ENCODE measurements at places on chromosomes 1 and 21.

DNA sequence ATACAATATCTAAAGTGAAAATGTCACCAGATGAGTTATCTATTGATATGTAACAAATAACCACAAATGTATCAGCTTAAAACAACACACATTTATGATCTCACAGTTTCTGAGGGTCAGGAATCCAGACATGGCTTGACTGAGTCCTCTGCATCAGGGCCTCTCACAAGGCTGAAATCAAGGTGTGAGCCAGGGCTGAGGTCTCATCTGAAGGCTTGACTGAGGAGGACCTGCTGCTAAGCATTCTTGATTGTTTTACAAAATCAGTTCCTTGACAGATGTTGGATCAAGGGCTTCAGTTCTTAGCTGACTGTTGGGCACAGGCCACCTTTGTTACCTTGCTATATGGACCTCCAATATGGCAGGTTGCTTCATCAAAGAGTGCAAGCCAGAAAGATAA lies 483.7 kb downstream of the CAMTA1 start:
- DNase-seq: no peak

DNA sequence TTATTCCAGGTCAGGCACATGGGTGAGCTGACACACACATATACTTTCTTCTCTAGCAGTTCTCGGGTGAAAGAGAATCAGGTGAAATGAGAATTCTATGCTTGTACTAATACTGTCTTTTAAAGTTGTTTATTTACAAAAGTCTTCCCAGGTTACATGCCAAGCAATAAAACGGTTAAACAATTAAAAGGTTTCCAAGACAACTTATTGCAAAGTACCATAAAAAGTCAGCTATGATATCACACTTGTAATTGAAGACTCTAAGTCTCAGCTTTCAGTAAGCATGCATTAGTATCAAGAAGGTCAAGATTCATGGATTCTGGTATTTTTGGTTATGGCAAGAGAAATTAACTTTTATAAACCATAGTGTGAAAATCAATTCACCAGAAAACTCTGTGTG lies 171.4 kb downstream of the PDE4B start:
- no peak for DNase-seq

DNA sequence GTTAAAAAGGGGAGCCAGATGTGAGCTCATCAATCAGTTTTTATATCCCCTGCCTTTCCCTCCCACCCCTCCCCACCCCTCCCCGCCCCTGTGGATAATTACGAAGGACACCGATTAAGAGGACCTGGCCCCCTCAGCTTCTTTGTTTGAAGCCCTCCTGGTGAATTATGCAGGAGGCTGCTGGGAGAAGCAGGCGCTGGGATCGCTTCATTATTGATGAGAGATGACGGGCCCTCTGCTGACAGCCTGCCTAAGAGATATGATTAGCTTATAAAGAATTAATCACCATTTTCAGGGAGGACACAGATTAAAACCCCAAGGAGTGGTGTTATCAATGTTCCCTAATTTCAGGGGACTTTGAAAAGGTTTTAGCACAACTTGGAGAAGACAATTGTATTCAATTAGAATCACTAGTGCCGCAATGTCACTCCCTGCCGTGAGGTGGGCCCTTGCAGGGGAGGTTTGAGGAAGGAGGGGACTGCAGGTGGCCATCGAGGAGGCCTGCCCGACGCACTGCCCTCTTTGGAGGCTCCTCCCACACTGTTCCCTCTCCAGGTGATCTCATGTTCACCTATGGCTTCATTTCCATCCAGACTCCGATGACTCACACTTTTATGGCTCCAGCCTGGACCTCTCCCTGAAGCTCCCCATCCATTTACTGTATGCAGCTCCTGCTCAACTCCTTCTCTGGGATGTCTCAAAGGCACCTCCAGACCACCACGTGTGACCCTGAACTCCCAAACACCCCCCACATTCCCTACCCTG lies 67.0 kb upstream of the KLHDC7A start:
- no peak for DNase-seq

DNA sequence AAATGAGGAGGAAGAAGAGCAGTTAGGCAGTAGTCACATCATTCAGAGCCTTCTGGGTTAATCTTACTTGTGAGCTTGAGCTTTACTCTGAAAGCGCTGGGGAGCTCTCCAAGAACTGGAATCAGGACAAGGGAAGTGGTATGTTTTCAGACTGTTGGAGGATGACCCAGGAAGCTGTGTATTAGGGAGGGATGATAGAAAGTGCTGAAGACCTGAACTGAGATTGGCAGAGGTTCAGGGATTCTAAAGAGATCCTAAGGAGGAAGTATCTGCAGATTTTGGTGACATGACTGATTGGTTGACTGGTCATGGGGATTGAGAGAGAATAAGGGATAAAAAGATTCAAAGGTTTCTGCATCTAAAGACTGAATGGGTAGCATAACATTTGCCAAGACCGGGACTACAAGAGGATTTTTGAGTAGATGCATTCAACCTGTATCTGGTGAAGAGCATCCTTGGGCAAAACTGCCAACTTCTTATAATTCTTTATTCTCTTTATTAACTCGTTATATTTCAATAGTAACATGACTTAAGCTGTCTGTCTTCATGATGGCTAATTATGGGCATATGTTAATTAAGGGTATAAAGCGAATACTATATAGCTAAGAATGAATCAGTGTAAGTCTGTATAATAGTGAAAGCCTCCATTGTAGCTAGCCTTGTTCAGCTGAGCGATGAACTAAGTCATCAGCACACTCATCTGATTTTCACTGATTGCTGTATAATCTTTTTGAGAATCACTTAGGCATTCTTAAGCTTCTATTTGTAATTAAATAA lies 41.8 kb downstream of the XCL1 start:
- DNase-seq: no peak

- DNase-seq: no peak
Measured at GRCh38 chr1:208303743-208304712, 59.8 kb upstream of the PLXNA2 start.

GRCh38 chr1:177106614-177107365 lies 57.7 kb downstream of the ASTN1 start:
- DNase-seq: no peak

DNA sequence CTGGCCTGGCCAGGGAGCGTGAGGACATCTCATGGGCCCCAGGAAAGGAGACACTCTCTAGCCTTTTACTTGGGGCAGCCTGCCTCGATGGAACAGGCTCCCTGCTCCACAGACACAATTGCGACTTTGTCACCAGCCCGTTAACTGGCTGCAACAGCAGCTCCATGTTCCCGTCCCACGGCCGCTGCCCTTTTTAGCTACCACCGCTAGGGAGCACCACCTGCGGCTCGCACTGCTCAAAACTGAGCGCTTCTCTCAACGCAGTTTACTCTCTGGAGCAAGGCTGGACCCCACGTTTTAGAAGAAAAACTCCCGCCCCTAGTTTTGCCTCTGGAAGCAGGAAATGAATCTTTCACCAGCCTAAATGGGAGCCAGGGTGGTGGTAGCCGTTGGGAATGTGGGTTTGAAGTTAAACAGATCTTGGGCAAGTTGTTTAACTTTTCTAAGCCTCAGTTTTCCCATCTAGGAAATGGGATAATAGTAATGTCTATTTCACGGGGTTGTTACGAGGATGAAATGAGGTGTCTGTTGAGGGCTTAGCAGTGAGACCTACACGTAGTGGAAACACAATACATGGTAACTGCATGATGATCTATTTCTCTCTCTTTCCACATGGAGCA lies 3.5 kb upstream of the LRRC38 start:
- no peak for DNase-seq

DNA sequence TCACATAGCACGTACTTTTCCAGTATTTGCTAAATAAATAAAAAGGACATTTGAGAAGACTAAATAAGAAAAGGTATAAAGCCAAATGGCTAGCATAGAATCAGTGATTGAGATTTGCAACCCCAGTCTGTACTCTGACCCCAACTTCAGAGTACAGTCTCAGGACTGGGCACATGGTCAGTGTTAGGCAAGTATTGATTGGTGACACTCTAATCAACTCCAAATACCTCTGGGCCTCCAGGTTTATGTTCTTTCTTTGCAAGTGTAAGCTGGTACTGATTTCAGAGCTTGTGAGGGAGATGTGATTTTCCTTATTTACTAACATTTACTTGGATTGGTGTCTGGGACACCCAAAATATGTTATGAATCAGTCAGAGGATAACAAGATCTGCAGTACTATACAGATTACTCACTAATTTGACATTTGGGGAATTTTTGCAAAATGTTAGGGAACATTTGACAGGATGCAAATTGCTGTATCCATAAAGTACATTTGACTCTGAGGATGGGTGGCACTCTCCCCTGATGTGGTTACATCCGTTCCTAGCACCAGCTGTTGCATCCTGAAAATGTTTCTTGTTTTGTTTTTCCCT lies 34.2 kb downstream of the LMO4 start:
- no peak for DNase-seq

GRCh38 chr1:48182439-48182838 lies 40.1 kb upstream of the SLC5A9 start:
- no peak for DNase-seq

- DNase-seq: no peak
Measured at GRCh38 chr1:1616838-1617237, 1.5 kb downstream of the MIB2 start.

DNA sequence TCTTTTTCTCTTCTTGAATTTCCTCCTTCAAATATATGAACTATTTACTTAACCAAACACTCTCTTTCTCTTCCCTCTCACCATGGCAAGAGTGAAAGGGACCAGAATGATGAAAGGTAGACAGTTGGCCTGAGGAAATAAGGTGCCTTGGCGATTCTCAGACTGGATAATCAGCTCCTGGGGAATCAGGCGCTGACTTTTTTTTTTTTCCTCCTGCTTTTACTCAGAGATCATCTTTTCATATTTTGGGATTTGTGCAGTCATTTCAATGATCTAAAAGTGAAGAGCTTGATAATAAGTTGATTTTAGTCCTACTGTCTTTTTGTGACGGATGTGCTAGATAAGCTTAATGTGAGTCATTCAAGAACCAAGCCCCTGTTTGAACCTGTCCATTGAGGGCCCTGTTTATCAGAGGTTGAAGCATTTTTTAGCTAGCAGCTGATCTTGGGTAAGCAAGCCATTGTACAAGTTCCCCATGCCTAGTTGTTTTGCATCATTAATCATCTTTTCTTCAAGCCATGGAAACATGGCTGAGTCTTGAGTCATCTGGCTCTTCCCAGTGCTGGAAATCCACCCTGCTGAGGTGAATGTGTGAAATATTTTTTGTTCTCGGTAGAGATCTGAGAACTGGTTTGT lies 40.8 kb downstream of the ITSN1 start:
- DNase-seq: no peak

DNA sequence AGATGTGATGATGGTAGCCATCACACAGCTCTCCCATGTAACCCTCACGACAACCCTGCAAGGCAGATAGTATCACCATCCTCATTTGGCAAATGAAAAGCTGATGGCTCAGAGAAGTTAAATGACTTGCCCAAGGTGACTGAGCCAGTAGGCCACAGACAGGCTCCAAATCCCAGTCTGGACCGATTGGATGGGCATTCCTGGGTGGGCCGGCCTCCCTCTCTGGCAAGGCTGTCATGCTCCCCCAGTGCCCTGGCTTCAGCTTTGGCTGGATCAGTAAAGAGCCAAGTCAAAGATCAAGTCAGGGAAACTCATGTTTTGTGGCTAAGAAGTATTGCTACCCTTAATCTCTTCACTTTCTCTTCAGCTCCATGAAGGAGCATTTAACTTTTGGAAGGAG lies 41.2 kb downstream of the CDCP2 start:
- no peak for DNase-seq

GRCh38 chr1:65319754-65320153 lies 10.4 kb downstream of the DNAJC6 start:
- DNase-seq: no peak

- no peak for DNase-seq
Measured at GRCh38 chr1:159958719-159959380, 4.8 kb upstream of the SLAMF9 start.

DNA sequence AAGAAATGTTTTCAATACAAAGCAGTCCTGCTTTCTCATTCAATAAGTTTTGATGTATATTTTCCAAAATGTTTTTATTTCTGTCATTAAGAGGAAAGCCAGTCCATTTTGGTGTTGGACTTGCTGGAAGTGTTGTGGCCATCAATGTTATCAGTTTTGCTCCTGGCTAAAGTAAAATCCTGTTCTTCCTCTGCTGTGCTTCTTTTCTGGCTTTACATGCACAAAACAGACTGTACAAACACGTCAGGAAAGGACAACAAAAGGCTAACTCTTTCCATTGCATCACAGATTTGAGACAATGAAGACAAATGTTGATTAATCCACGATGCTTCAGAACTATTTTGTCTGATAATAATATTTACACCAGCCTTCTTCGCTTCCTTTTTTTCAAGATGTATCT lies 735.4 kb downstream of the LTN1 start:
- DNase-seq: no peak

GRCh38 chr1:172662464-172663109 lies 3.7 kb downstream of the FASLG start:
- peak; percentile 89 for DNase-seq

DNA sequence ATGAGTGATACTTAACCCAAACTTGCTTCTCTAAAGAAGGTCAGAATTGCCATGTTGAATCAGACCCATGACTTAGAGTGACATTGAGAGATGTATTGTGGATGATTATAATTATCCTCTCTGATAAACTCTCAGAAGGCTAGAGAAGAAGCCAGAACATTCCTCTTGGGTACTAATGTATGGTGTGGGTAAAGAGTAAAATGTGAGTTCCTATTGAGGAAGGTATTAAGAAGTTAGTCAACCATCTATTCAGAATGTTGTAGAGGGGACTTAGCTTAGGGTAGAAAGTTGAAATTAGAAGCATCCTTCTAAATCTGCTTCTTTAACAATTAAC lies 7.3 kb downstream of the GMEB1 start:
- DNase-seq: no peak

DNA sequence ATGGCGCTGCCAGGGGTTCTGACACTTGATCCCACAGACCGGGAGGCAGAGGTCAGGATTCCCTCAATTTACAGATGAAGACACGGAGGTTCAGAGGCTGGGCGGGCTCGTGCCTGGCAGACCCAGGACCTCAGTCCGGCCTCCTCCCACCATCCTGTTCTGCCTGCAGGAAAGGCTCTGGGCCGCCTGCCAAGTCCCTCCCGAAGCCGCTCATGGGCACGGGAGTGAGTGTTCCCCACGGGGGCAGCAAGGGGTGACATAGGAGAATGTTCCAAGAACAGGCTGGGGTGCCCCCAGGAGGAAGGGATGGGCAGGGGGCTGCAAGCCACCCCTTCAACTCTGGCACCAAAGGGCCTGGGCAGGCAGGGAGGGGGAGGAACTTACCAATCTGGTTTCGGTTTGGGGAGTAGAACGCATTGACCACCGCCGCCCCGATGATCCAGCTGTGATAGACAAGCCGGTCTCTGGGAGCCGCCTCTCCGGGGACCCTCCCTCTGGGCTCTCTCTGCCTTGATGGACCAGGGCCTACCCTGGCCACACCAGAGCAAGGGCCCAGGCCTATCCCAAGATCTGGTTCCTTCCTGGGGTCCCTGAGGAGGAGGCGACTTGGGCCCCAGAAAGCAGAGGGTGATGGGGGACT lies 7.5 kb downstream of the PRXL2B start:
- DNase-seq: no peak

DNA sequence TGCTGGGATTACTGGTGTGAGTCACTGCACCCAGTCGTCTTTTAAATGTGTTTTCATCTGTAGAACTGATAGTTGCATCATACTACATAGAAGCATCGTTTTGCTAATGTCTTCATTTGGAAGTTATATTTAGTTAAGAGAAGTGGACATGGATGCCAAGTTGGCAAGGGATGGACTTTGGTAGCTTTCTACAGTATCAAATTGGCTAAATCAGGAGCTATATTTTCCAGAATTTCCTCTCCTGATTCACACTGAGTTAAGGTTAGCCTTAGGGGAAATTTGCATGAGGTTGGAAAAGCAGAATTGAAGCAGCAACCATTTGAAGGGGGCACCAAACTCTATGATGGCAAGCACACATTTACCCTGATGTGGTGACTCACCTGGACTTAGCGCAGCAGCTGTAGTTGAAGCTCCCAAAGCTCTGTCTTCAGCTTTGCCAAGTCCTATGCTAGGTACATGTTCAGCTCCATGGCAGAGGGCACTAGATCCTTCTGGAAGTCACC lies 43.9 kb downstream of the DUSP10 start:
- DNase-seq: no peak

Measured in CD8-positive, alpha-beta memory T cell (primary cell).